HL-60 (cell line): ENCODE measurements at places on chromosomes 16 and 17.
A peak's percentile ranks its signal among the peaks of the same experiment; 100 is the strongest.

DNA sequence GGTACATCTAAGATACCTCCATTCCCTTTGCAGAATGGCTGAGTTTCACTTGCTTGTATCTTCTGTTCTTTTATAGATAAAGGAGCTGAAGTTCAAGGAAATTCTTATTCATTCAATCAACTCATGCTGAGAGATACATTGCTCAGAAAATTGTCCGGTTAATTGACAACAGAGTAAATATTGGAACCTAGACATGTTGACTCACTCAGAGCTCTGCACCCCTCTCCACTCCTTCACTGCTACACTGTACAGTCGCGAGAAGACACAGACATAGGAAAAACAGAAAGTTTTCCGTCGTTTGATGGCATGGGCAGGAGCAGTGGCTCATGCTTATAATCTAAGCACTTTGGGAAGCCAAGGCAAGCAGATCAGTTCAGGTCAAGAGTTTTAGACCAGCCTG is 690.5 kb upstream of the SOX9 start:
- DNase-seq: no peak

DNA sequence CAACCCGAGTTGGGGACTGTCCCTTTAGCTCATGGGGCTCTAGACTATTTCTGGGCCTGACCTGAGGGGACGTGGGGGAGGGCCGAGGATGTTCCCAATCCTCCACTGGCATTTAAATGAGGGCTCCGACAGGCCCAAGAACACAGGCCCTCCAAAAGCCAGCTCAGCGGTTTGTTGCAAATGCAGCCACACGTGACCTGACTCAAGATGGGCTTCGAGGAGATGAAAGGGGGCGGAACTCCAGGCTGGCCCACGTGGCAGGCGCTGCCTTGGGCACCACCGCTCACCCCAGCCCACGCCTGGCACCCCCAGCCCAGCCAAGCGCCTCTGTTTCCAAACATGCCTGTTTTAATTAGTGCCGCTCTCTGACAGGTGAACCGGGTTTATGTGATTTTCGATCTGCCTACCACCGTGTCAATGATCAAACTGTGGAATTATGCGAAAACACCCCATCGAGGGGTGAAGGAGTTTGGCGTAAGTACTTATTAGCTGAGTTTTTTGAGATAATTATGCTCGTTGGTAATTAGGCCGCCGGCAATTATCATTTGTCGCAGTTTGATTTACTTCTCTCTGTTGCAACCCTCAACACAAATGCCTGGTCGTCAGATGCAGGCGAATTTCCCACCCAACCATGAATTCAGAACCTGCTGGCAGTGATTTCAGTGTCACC is 226.7 kb downstream of the KATNIP start:
- DNase-seq: no peak

DNA sequence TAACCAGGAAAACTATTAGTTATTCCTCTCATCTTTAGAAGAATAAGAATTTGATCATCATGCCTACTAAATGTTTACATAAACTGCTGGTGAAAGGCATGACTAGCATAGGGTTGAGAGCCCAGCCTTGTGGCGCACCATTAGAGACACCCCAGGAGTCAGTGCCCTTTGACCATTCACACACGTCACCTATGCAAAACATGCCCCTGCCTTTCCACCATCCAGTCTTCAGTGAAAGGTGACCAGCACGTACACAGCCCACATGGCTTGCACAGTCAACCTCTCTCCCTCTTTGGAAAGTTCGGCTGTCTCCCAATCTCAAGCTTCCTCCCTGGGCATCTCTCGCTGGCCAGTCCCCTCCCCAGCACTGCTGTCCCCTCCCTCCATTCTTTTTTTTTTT is 150.3 kb downstream of the ENGASE start:
- no peak for DNase-seq

- DNase-seq: no peak
Observed at GRCh38 chr17:59800530-59800942, 92.2 kb downstream of the TUBD1 start.

GRCh38 chr16:1890708-1891050 is 18.7 kb upstream of the MEIOB start:
- no peak for DNase-seq

- DNase-seq: no peak
Observed at GRCh38 chr16:81531419-81531821, 86.8 kb downstream of the CMIP start.

DNA sequence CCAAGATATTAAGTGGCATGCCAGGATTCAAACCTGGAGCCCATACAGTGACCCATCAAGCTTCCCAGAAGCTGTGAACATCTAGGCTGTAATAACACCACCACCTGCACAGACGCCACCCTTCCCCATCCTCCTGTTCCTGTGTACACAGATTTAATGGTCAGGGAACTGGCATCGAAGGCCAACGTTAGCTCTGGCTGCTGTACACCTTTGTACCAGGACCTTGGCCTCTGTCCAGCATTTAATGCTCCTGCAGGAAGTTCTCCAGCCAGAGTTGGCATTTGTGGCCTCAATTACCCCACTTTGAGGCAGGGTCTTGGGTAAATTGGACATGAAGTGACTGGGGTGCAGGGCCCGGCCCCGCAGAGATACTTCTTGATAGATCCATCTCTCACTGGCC is 49.3 kb downstream of the SCNN1B start:
- no peak for DNase-seq

DNA sequence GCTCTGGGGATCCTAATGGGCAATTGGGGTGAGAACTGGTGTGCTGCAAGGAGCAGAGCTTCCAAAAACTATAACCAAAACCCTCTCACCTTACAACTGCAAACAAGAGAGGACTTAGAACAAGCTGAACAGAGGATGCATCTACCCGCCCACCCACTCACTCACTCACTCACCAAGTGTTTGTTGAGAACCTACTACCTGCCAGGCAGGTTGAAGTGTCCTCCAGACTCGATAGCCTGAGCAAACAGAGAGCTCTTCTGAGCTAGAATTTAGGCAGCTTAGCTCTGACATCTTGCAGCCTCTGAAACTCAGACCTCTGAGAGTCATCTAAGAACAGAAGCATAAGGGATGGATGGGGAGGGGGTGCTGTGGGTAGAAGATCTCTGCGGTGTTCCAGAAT is 41.2 kb downstream of the CACNG3 start:
- DNase-seq: no peak

- no peak for DNase-seq
Observed at GRCh38 chr17:40648384-40648968, 858 bp upstream of the SMARCE1 start.

GRCh38 chr17:80892900-80893603 is 98.6 kb upstream of the CHMP6 start:
- peak; percentile 60 for DNase-seq

DNA sequence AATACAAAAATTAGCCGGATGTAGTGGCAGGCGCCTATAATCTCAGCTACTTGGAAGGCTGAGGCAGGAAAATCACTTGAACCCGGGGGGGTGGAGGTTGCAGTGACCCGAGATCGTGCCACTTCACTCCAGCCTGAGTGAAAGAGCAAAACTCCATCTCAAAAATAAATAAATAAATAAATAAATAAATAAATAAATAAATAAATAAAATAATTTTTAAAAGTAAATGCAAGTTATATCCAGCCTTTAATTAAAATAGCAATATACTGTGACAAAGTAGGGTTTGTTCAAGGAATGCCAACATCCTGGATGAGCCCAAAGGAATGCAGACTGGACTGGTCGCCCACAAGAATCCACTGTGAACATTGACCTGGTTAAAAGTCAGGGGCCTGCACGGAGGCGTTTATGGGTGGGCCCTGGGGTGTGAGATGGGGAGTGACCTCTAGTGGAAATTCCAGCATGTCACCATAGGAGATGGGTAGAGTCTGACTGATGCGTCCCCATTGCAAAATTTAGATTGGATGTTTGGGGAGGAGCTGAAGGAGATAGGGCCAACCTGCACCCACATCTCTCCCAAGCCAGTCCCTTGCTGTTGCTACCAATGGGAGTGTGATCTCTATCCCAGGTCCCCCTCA is 9.7 kb upstream of the PIK3R5 start:
- DNase-seq: no peak

- DNase-seq: no peak
Observed at GRCh38 chr16:48300391-48300856, 53.1 kb upstream of the ABCC11 start.
